ENCODE measurements at places on chromosomes 5 and 9.

DNA sequence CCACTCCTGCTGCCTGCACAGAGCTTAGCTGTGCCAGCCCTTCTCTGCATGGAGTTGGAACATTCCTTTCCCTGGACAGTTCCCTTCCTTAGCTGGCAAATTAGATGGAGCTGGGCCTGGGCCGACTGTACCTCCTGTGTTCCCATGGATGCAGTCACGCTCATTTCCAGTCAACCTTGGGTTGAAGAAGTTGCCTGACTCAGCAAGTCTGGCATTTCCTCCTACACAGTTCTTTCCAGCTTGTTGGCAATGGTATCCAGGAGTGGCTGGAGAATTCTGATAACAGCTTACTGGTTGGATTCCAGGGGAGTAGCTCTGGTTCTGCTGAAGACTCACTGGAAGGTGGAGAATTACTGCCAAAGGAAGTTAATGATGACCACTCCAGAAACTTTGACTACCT is 9.2 kb upstream of the TAF1L start:
- DNase-seq, result no peak

DNA sequence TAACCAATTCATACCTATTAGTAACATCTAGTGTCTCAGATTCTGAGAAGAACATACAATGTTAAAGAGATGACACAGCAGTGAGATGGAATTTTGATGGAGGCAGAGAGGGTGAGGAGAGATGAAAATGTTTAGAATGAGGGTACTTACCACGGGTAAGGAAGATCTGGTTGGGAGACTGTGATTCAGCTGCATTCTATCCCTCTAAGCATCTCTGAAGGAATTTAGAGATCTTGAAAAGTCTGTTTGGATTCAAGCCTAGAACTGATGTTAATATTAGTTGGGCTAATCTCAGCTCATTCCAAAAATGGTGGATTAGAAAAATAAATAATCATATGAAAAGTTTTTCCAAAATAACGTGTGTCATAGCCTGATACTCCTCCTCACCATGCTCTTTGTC is 191.5 kb upstream of the CLINT1 start:
- no peak for DNase-seq

- DNase-seq, result no peak
Observed at GRCh38 chr5:157575381-157576020, at the start of gene ADAM19. Gene ADAM19, minus strand, starts transcription at chr5:157575775. Its CDS starts 79 bp downstream, at chr5:157575696.

- DNase-seq, result no peak
Observed at GRCh38 chr9:112997236-112997941, 14.6 kb downstream of the ZNF883 start.

DNA sequence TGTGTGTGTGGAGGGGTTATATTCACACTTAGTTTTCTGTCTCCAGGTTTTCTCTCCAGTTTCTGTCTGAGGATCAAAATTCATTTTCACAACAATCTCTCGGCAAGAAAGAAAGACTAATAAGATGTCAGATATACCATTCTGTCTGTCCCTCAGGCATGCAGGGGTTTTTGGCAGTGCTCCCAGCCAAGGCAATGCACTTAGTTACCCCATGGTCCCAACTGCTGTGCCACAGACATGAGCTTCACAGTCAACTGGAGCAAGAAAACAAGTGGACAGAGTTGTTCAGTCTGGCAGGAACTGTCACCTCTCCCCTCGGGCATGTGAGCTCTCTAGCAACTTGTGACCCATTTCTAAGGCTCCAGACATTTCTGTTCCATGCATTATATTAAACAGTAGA is 101.7 kb upstream of the LHFPL2 start:
- no peak for DNase-seq

- DNase-seq, result no peak
Observed at GRCh38 chr5:141850244-141850768, 27.9 kb downstream of the PCDH1 start.

GRCh38 chr9:133667759-133668450 is 31.7 kb downstream of the DBH start:
- DNase-seq, result no peak

- no peak for DNase-seq
Observed at GRCh38 chr5:172834415-172835289, 601 bp downstream of the ERGIC1 start.

DNA sequence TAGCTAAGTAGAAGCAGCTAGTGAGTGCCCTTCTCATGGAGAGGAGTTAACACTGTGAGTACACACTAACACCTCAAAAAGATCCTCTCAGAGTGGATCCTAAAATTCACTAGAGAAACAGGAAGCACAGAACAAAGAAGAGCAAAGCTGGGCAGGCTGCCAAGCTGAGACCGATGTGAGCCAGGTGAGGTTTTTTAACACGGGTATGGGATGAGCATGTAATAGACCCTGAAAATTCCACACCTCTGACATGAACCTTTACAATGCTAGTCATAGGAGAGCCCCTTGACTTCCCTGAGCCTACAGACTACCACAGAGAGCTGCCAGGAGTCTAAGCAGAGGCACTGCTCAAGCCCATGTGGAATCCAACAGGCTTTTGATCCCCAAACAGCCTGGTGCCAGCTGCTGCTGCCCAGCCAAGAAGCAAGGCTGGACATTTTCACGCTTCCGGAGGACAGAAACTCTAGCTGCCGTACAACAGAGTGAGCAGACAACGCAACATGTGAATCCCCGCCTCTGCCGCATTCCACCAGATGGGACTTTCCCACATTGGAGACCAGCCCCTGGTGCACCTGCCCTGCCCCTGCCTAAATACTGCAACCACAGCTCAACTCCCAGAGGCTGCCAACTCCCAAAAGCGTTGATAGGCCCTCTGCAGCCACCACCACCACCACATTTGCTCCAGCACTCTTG is 280.8 kb downstream of the CDH10 start:
- DNase-seq, result no peak

DNA sequence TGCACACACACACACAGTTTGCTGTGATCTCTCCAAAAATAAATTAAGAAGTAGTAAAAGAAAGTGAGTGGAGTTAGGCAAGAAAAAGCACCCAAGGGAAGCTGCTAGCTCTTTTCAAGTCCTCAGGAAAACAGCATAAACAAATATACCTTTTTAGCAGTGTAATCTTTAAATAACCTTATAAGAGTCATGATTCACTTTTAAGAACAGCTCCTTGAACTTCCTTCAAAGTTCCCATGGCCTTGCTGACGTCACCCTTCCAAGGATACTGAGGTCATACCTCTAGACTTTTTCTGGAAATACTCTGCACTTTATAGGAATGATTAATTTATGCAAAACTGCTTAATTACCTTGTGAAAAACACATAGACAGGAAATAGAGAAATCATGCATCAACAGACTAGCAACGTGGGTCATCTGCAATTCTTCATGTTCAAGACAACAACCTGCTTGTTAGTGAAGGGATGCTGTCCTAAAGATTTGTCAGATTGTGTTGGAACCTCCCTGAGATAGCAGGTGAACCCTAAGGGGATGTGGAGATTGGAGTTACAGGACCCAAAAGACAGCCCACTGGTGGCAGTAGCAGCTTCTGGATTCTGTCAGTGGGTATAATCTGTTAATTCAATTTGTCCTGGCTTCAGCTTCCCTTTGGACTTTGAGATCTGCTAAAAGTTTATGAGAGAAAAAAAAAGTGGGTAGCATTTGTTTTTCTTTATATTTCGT is 229.0 kb downstream of the ELAVL2 start:
- no peak for DNase-seq

DNA sequence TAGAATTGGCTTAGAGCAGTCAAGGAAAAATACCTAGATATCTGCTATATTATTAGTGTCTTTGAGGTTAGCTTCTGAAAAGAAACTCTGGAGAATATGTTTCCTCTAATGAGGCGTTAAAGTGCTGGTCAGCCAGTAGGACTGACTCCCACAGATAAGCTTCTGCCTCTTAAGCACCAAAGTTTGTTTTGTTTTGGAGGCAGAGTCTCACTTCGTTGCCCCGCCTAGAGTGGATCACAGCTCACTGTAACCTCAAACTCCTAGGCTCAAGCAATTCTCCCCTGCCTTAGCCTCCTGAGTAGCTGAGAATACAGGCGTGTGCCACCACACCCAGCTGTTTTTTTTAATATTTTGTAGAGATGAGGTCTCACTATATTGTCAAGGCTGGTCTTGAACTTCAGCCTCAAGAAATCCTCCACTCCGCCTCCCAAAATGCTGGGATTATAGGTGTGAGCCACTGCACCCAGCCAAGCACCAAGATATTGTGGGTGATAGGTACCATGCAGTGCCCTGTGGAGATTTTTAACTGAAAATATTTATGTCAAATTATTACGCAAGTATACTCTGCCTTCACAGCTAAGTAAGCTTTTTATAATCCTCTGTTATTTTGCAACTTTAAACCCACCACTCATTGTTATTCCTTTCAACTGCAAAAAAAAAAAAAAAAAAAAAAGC is 24.7 kb upstream of the TMEM171 start:
- DNase-seq, result no peak

DNA sequence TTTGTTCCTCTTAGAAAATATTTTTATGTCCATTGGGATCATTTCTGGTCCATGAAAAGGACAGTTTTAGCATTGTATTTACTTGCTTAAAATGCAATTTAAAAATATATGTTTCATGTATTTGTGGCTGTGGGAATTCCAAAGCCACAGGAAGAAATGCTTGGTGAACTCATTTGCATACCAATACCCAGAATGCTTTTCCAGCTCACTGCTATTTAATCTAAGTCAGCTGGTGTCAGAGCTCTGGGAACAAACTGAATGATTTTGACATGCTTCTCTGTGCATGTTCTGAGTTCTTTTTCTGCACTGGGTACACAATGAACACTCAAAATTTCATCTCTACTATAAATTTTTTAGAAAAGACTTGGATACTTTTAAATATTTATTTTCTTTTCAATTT is 482.8 kb upstream of the ARRDC3 start:
- DNase-seq, result no peak

GRCh38 chr9:34310215-34310614 is 18.9 kb downstream of the KIF24 start:
- no peak for DNase-seq

DNA sequence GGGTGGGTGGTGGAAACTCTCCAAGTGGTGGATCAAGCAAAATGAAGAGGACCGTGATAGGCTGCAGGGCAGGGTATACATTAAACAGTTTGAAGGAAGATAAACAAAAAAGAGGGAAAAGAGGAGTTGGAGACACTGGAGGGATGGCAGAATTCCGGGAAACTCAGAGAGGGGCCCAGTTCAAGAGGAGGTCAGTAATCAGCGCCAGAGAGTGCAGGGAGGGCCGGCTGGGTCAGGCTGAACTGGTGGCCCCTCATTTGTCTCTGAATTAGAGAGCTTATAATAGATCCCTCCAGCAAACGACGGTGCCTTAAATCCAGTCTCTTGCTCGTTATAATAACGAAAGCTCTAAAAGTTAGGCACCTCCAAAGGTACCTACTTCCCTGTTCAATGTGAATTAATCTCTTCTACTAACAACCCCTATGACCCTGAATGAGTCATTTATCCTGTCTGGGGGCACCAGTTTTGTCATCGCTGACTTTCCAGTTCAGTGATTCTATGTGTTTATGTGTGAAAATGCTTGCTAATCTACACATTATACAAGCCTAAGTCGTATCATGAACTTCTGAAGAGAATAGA is 2.4 kb upstream of the ZSWIM6 start:
- DNase-seq, result no peak

DNA sequence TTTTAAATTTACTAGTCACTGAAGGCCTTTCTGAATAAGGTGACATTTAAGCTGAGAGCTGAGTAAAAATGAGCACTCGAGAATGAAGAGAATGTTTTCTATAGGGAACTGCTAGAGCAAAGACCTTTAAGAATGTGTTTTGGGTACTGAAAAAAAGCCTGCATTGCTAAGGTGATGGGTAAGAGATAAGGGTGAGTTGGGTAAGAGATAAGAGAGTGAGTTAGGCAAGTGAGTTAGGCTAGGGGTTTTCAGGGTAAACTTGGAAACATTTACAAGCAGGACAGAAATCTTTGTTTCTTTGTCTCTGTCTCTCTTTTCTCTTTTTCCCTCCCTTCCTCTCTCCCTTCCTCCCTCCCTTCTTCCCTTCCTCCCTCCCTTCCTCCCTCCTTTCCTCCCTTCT is 5.6 kb downstream of the RAD23B start:
- DNase-seq, result no peak

Data from LNCaP clone FGC (cell line).